Fibroblast of mammary gland (primary cell): ENCODE measurements at places on chromosomes 3 and 15.

GRCh38 chr3:24340161-24340560 lies 154.5 kb downstream of the THRB start:
- DNase-seq: no peak

GRCh38 chr15:67061811-67062368 lies 3.5 kb upstream of the SMAD3 start:
- no peak for DNase-seq

DNA sequence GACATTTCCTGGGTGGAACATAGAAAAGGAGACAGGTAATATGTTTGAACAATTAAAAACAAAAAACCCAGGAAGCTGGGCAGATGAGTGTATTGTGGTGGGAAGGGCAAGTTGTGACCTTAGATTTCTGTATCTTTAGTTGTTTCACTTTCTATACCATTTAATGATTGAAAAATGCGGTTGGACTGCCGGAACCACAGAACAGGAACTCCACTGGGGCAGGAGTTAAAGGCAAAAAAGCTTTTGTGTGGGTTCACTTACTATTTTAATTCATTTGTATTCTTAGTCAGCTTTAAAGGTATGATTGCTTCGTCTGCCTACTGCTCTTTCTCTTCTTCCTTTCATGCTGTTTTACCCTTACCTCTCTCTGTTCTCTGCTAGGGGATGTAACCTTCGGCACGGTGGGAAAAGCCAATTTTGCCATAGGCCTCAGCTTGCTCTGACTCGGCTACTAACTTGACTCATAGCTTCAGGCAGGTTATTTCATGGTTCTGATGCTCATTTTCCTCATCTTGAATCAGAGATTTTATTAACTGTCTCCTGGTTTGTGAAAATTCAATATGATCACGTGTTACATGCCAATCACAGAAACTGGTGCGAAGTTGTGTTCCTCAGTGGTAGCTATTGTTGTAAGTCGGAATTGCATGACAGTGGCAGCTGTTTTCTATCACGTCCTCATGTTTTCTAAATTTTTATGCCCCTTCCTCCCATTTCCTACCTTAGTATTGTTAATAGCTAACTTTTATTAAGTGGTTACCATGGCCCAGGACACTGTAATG lies 1.6 kb upstream of the MCTP2 start:
- no peak for DNase-seq

DNA sequence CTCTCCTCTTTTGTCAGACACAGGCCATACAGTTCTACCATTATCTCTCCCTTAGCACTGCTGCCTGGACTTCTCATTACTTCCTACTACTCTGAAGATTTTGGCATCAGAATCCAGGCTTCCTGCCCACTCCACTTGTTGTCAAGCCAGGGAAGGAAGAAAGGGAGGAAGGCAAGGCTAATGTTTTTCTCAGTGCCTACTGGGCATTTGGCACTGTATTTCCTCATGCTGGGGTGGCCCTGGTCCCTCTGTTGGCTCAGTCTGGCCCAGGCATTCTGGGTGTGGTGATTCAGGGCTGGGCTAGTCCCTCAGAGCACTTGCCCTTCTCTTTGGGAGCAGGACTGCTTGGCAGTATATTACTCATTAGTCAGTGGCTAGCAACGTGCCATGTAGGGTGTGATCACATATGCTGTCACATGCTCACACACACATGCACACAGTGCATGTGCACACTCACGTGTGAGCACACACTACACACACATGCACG lies 52.9 kb downstream of the BSN start:
- peak; percentile 18 for DNase-seq

DNA sequence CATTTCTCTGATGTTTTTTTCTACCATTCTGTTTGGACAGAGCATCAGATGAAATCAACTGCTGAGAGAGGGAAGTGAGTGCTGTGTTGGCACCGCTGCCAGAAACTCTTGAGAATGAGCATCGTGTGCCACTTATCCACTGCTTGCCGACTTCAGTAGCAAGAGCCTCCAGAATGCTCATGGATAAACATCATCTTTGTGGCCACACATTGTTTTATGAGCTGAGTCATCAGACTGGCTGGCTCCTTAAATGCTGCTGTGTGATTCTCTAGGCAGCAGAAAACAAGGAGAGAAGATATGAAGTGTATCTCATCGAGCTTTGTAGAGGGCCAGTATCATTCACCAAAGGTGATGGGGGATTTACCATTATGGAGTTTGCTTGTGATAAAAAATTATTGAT lies 3.4 kb upstream of the DOCK3 start:
- DNase-seq: peak; percentile 73

DNA sequence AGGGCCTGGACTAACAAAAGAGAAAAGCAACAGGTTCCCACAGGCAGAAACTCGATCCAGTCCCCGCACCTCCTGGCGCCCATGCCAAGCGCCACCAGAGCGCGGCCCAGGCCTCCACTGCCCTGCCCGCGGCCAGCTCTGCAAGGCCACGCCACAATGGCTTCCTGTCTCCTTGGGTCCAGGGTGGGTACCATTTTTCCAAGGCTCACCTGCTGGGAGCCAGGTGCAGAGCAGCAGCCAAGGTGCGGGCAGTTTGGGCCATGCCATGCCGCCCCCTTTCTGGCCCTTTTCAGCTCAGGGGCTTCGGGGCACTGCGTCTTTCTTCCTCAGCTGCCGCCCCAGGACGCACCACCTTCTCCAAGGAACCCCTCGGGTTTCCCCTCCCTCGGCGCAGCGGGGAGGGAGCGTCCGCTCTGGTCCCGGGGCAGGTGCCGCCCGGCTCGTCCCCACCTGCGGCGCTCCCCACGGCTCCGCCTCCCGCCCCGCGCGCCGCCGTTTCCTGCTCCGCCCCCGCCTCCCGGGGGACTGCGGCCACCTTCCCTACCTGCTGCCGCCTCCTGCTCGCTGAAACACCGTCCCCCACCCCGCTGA lies at the start of gene ILDR1:
TSS of gene ILDR1 (minus strand) at position 437 of the 591 bp plus-strand sequence. CDS start at position 267, 170 bp downstream.
- DNase-seq: no peak

- peak; percentile 75 for DNase-seq
Observed at GRCh38 chr3:37852097-37852496, 9.6 kb upstream of the CTDSPL start.

DNA sequence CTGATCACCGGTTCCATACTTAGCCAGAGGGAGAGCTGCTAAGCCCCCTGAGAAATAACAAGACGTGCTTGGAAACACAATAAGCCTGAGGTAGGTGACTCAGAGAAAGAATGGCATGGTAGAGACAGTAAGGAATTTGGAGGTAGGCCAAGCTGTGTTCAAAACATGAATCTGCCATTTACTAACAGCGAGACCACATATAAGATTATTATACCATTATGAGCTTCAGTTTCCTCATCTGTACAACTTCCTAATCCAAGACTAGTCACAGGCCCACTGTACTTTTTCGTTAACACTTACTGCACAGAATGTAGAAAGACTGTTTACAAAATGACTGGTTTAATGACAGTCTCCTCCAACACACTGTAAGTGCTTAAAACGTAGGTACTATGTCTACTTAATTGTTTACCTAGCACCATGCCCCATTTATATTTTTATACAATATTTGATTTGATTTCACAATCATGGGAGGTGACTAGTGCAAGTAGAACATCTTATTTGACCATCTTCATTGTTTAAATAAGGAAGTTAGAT lies 25.7 kb downstream of the ATOSA start:
- DNase-seq: peak; percentile 83

DNA sequence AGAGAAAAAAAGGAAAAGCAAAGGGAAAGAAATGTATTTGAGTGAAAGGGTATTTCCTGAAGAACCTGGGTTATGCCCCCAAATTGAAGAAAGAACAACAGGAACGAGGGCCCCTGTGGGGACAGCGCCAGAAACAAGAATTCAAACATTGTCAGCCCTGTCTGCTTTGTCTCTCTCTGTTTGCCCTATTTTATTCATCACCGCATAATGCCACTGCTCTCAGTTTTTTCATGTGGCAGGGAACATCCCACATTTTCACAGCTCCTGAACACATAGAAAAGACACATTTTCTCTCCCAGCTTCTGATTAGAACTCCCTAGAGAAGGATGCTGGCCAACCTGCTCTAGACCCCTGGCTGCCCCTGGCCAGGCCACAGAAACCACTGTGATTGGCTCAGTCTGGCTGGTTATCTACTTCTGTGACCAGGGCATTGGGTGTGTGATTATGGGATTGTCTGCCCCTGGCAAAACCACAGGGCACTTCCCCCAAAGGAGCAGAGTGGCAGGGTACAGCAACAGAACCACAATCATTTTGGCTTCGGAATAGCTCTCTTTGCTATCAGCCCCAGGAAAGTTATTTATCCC lies 31.3 kb upstream of the CCDC54 start:
- no peak for DNase-seq

- no peak for DNase-seq
Observed at GRCh38 chr3:151226825-151227224, 23.8 kb upstream of the GPR171 start.

DNA sequence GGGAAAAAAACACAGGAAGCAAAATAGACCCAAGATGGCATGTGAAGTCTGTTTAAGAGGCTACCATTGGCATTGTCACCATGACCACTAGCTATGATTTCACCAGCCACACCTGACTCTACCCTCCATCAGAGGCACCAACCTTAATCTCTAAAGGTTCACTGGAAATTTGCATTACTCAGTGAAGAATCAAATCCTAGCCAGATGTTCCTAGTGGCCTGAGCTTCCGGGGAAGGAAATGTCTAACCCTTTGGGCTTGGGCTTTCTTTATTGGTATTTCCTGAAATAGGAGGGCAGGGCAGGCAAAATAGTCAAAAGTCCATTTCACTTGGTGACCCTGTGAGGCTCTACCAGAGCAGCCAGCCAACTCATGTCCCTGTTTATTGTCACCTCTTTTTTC lies 110.9 kb upstream of the PHLDB2 start:
- no peak for DNase-seq

GRCh38 chr15:85423256-85423655 lies 42.9 kb downstream of the AKAP13 start:
- no peak for DNase-seq

DNA sequence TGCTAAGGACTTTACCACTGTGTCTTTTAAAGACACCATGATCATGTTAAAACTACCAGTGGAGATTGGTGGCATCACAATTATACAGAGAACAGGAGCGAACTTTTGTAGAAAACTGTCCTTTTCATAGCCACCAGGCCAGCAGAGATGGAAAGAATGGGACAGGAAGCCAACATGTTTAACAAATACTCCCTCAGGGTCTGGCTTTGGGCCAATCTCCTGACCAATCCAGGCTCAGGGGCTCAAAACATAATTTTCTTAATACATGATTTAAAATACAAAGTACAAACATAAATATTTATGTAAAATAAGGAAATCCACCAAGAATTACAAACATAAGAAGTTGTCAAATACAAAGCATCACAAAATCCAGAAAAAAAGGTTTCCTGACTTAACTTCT lies 266.0 kb downstream of the VPS13C start:
- DNase-seq: peak; percentile 67

- DNase-seq: peak; percentile 85
Observed at GRCh38 chr3:12420393-12420792, 63.9 kb upstream of the TSEN2 start.

DNA sequence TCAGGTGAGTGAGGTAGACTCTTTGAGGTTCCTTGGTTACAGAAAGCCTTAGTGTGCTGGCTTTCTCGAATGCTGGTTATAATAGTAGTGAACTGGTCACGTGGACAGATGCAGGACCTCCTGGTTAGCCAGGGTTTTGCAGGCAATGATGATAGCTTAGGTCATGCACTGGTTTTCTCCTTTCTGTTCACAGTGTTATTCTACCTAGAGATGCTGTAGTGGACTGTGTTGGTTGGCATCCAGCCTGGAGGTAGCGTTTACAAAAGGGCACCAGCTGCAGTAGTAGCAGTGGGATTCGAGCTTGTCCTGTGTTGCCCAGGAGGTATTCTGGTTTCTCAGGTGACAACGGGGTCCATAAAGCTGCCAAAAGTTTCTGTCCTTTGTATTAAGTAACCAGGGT lies 27.0 kb downstream of the PCCB start:
- no peak for DNase-seq

GRCh38 chr15:62486041-62486440 lies 321.0 kb upstream of the C2CD4B start:
- DNase-seq: no peak

- DNase-seq: no peak
Observed at GRCh38 chr3:147297761-147298350, 108.5 kb downstream of the ZIC4 start.

DNA sequence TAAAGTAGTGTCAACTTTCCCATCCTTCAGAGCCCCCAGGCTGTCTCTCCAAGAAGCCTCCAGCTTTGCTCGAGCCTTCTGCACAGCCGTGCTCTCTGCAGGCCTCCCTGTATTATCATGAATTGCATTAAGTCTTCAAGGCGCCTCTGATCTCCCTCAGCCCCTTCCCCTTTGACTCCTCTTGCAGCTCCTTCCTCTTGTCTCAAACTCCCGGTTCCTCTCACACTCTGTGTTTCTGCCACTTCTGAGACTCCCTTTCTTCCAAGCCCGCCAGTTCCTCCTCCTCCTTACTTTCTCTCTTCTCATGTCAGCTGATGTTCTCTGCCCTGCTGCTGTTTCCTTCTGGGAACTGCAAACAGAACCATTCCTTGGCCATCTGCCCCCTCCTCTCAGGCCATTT lies 418.8 kb downstream of the EPHB1 start:
- no peak for DNase-seq

- no peak for DNase-seq
Observed at GRCh38 chr15:63877713-63878271, 44.0 kb upstream of the HERC1 start.

DNA sequence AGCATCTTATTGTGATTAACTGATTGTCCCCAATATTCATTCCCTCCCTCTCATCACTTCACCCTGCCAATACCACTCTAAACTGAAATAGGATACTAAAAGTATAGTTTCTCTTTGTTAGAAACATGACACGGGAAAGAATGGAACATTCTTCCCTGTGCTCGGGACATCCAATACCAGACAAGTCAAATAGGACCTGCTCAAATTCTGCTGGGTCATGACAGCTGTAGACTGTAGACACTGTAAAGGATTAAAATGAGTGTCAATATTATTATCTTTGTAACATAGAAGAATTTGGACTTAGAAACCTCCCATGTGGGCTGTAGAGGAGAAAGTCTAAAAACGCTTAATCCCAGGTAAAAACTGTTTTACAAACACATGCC lies 315.0 kb upstream of the NR2E3 start:
- DNase-seq: no peak

DNA sequence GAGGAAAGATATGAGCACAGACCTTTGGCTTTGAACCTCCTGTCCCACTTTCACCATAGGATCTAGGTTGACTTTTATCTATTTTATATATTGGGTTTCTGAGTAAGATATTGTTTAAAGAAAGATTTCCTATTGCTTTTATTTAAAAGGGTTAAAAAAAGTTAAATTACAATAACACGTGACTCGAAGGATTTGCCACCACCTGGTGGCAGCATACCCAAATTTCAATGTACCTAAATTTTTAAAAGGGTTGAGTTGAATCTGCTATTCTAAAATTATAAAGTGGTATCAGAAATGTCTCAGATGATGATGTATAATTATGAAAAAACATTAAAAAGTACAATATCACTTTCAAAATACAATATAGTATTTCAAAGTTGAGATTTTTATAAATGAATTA lies 368.4 kb downstream of the MECOM start:
- peak; percentile 23 for DNase-seq

DNA sequence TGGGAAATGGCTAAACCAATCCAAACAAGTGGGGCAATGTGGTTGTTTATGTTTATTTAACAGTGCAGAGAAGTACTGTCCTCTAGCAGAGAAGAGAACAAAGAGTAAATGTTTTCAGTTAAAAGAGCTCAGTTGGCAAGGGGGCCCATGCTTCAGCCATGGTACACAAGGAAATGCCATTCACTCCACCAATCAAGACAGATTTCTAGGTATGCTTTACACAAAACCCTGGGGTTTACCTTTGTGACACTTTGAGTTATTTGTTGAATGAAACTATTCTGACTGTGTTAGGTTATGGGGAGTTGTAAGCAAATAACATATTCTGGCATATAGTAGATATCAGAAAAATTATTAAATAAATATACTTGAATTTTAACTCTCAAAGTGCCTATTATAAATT lies 228.5 kb upstream of the MME start:
- no peak for DNase-seq
